Nephron progenitor cell (in vitro differentiated cells): ENCODE measurements at places on chromosomes 11 and 22.

DNA sequence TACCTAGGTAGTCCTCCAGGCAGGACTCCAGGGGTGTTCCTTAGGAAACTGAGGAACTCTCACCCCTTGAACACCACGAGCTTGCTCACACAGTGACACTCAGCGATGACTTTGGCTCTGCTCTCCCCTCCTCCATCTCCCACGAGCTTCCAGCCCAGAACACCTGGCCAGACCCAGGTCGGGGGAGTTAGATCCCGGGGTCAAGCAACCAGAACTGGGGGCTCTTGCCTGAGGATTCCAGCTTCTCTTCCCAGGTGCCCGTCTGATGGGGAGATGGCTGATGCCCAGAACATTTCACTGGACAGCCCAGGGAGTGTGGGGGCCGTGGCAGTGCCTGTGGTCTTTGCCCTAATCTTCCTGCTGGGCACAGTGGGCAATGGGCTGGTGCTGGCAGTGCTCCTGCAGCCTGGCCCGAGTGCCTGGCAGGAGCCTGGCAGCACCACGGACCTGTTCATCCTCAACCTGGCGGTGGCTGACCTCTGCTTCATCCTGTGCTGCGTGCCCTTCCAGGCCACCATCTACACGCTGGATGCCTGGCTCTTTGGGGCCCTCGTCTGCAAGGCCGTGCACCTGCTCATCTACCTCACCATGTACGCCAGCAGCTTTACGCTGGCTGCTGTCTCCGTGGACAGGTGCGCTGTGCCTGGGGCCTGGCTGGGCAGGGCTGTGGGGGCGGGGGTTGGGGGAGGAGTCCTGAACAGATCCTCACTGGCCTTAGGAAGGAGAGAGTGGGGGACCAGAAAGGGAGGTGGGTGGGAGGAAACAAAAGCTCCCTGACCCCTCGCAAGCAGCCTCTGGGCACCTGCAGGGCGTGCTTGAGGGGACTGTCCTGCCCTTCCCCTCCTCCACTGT lies at the start of gene GALR3:
Gene GALR3, plus strand, starts transcription at position 249 of the 852 bp plus-strand sequence. Its CDS starts 25 bp downstream, at position 274.
- no peak for DNase-seq

- no peak for DNase-seq
Observed at GRCh38 chr11:115535781-115536180, 31.6 kb upstream of the CADM1 start.

GRCh38 chr11:61971248-61972111 lies 4.0 kb upstream of the FTH1 start:
- DNase-seq: peak; percentile 85

GRCh38 chr11:61091373-61092279 lies 10.7 kb upstream of the CD5 start:
- no peak for DNase-seq

DNA sequence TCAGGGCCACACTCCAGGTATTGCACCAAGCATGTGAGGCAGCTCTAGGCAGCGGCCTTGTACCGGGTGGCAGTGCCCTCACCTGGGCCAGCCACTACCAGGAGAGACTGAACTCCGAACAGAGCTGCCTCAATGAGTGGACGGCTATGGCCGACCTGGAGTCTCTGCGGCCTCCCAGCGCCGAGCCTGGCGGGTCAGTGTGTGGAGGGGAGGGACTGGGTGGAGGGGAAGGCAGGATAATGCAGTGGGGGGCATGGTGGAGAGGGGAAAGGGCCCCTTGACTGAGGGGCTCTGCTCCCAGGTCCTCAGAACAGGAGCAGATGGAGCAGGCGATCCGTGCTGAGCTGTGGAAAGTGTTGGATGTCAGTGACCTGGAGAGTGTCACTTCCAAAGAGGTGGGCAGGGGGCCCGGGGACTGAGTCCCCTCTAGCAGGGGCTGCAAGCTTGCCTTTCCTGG lies 4.2 kb downstream of the SSH3 start:
- DNase-seq: no peak

DNA sequence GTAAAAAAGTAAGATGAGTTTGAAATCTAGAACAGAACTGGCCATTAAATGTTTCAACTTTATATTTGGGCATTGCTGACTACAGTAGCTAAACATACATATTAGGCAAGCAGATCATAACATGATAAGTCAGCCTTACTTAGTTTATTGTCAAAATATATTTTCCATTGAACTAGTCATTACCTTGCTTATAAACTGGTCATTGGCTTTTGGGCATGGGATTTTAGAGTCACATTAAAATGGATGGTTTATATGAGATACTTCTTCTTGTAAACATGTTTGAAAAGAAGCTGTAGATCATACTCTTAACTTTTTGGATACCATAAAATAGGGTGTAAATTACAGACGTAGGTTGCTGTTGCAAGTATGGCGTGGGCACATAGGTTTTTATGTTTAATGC lies 2.7 kb downstream of the HIPK3 start:
- no peak for DNase-seq

GRCh38 chr22:34333285-34333684 lies 413.0 kb upstream of the LARGE1 start:
- DNase-seq: no peak

GRCh38 chr11:8671651-8672062 lies 10.8 kb downstream of the TRIM66 start:
- no peak for DNase-seq

DNA sequence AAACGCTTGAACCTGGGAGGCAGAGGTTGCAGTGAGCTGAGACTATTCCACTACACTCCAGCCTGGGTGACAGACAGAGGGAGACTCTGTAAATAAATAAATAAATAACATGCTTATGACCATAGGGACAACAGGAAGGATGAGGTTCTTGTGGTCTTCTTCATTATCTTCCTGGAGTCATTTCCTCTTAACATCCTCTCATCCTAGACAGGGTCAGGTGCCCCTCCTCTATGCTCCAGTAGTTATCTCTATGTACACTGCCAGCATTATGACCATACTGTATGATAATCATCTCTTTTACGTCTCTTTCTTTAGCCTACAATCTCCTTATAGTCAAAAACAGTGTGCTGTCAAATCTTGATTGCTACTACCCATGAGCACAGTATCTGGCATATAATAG lies 17.7 kb downstream of the RAB30 start:
- DNase-seq: no peak

DNA sequence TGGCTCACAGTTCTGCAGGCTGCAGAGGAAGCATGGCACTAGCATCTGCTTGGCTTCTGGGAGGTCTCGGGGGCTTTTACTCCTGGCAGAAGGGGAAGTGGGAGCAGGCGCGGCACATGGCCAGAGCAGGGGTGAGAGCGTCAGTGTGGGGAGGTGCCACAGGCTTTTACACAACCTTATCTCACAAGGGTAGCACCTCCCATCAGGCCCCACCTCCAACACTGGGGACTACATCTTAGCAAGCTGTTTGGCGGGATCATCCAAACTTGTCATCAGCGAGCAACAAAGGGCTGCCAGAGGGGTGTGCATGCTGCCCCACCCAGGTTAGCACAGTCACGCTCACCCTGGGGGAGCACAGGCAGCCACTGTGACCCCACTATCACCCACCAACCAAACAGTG lies 18.9 kb upstream of the YPEL1 start:
- no peak for DNase-seq

- no peak for DNase-seq
Observed at GRCh38 chr11:37072538-37073055, 474.6 kb upstream of the RAG2 start.

DNA sequence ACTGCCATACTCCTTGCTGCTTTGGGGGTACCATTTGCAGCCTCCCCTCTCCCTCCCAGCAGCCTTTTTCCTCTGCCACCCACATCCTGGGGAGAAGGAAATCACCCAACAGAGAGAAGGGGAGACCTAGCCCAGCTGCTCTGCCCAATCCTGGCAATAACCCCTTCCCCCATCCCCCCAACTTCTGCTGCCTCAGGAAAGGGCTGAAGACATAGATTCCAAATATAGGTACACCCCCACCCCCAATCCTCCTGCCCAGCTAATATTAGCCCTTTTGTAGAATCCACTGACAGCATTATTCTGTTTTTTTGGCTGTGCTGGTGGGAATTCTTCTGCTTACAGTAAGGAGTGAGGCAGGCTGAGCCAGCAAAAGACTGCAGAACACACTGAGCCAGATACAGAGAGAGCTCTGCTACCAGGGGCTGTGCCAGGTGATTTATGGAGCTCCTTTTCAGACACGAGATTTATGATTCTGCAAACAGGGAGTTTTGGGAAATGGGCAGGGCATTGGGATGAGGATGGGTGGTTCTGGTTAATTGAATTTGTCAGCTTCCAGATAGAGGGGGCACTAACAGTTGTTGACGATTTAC lies 164.0 kb downstream of the TENM4 start:
- DNase-seq: peak; percentile 32

DNA sequence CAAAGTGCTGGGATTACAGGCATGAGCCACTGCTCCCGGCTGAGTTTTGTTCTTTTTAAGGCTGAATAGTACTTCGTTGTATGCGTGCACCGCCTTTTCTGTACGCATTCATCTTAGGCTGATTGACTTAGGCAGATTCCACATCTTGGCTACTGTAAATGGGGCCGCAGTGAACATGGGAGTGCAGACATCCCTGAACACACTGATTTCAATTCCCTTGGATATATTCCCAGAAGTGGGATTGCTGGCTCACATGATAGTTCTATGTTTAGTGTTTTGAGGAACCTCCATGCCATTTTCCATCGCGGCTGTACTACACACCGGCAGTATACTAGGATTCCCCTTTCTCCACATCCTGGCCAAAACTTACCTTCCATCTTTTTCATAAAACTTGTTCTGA lies 10.4 kb upstream of the ZNF74 start:
- no peak for DNase-seq

- peak; percentile 46 for DNase-seq
Observed at GRCh38 chr22:36461665-36462649, 19.5 kb downstream of the TXN2 start.

- peak; percentile 63 for DNase-seq
Observed at GRCh38 chr22:43151251-43152002, at the start of gene TSPO. TSPO (plus strand) TSS chr22:43151559; CDS start chr22:43159239, 7,680 bp downstream.

DNA sequence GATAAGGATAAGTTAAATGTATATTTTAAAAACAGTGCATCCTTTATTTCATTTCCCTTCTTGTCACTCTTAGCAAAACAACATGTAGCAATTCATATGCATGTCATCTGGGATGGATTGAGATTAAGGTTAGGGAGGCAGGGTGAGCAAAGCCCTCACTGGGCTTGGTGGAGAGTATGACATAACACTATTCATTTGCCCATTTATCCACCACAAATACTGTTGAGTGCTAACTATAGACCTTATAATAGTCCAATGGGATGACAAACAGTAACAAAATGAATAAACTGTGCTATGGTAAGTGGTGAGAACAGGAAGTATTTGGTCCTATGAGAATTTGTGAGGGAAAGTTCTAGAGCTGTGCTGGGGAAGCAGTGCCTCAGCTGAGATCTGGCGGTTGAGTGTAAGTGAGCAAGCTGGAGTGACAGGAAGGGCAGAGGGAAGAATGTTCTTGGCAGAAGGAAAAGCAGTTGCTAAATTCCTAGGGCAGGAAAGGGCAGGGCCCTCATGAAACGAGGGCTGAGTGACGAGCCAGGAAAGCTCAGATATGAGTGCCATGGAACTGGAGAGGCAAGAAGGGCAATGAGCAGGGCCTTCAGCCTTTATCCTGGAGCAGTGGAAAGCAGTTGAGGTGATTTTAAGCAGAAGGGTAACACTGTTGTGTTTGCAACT lies 6.7 kb downstream of the HSD17B12 start:
- DNase-seq: no peak

DNA sequence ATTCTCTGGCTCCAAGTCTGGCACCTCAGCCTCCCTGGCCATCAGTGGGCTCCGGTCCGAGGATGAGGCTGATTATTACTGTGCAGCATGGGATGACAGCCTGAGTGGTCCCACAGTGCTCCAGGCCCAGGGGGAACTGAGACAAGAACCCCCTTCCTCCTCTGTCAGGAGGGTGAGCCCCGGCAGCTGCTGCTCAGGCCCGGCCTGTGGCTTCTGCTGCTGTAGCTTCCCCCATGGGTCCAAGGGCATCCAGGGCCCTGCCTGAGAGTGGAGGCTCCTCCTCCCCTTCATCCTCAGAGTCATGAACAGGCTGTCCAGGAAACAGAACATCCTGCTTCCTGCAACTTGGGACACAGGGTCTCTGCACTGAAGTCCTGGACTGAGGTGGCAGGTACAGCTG lies 113.6 kb downstream of the VPREB1 start:
- no peak for DNase-seq

- DNase-seq: no peak
Observed at GRCh38 chr22:39408807-39409206, 9.2 kb downstream of the TAB1 start.

DNA sequence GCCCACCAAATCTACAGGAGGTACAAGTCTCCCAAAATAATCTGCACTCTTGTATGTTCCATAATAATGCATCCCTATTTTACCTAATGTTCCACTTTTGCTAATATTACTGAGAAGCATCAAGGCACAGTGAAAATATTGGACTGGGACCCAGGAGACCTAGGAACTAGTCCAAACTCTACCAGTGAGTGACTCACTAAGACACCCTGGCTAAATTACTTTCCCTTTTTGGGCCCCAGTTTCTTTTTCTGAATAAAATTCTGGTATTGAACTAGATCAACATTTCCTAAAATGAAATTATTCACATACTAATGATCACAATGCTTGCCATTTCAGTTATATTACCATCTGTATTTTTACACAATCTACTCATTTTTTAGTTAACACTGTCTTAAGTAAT lies 19.6 kb downstream of the THAP12 start:
- DNase-seq: no peak

GRCh38 chr11:100208207-100208606 lies 478.9 kb upstream of the ARHGAP42 start:
- no peak for DNase-seq

GRCh38 chr22:43821606-43822425 lies 9.7 kb upstream of the EFCAB6 start:
- DNase-seq: no peak
